ENCODE measurements at places on chromosomes 5 and 9.

- DNase-seq: no peak
Measured at GRCh38 chr9:76200315-76200714, 193.9 kb downstream of the RFK start.

- DNase-seq: no peak
Measured at GRCh38 chr5:148467958-148468357, 84.2 kb downstream of the FBXO38 start.

DNA sequence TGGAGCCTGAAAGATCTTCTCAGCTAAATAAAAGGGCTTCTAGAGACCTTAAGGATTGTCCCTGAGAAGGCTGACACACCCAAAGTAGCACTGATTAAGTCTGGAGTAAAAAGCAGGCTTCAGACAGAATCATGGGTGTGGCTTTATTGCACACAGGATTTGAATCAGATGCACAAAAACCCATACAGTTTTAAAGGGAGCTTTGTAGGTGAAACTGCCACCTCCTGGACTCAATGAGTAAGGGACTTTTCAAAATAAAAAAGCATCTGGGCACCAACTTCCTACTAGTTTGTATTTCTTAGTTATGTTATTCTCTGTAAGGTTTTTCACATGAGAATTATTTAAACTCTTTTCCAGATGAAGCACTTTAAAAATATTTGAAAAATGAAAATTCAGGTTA is 129.4 kb downstream of the EDIL3 start:
- no peak for DNase-seq

- no peak for DNase-seq
Measured at GRCh38 chr5:34040472-34040871, 2.5 kb downstream of the C1QTNF3 start.

- no peak for DNase-seq
Measured at GRCh38 chr5:99765011-99765410, 770.2 kb upstream of the FAM174A start.

DNA sequence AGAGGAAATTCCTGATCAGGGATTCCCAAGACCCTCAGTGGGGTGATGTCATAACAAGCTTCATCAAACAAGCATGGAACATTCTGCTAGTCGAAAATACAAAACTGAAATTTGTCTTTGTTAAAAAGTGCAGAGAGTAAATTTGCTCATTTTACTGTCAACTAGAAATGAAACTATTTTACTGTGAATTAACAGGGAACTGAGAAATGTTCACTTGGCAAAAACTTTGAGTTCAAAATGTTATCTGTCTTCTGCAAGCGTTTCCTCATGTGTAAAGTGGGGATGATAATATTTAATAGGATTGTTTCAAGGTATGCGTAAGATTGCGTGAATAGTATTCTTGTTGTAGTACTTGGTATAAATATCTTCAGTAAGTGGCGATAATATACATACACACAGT is 45.4 kb downstream of the ALDH1A1 start:
- DNase-seq: no peak

- no peak for DNase-seq
Measured at GRCh38 chr5:17255471-17256021, 38.1 kb downstream of the BASP1 start.

Measured in left renal cortex interstitium (tissue), 4 donors.